ENCODE measurements at places on chromosomes 16 and 17.

- DNase-seq = no peak
Measured at GRCh38 chr16:88921591-88921990, 55.1 kb upstream of the PABPN1L start.

DNA sequence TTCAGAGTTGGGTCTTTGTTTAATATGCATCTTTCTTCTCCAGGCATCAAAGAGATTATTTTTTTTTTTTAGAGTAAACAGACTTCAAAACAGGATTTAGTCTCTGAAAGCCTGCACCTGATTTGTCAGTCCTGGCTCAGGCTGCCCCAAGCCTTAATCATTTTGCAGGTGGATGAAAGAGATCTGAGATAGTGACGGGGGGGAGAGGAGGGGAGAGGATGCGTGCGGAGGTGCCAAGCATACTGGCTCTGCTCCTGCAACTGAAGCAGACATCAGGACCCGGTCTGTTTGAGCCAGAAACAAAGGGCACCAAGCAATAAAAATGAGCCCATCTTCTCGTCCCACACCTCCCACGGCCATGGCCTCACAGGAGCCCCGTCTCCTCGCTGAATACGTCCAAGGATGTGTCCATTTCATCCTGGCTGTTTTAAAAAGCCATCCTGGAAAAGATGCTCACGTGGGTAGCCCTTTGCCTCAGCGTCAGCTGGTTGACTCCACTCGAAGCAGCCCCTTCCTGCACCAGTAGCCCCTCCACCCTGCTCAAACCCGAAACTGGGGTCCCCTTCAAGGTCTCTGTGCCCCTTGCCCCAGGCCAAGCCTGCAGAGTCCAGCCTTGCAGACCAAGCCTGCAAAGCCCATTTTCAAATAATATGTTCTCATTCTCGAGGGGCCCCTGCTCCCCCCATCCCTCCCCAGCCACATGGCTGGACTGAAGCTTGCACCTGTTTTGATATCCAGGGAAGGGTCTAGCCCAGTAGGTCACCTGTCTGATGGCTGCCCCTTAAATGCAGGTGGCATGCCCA lies 84.8 kb upstream of the TNRC6C start:
- no peak for DNase-seq

GRCh38 chr17:64006361-64007088 lies 8.4 kb downstream of the PRR29 start:
- no peak for DNase-seq

DNA sequence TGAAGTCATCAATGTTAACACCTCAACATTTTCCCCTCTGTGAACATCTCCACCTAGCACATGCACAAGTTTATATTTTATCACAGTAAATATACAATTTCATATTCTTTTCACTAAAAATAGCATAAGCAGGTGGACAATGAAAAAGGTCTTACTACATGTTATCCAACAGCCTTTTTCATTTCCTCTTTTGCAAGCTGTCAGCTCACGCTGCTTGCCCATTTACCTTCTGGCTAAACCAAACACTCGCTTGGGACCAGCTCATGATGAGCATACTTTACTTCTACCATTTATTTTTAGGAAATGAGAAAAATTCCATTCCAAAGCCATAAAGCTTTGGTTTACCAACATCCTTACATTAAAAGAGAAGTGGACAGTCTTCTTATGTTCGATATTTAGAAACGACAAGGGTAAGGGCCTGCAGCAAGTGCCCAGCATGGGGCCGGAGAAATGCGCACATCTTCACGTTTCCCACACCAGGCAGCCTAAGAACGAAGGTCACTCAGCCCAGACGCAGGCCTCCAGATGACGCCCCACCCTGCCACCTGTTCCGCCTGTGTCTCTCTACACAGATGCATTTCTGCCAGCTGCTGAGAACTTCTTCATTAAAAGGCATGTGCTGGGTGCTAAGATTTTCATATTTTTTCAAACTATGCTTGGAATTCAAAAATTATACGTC lies 13.9 kb downstream of the SNN start:
- no peak for DNase-seq

DNA sequence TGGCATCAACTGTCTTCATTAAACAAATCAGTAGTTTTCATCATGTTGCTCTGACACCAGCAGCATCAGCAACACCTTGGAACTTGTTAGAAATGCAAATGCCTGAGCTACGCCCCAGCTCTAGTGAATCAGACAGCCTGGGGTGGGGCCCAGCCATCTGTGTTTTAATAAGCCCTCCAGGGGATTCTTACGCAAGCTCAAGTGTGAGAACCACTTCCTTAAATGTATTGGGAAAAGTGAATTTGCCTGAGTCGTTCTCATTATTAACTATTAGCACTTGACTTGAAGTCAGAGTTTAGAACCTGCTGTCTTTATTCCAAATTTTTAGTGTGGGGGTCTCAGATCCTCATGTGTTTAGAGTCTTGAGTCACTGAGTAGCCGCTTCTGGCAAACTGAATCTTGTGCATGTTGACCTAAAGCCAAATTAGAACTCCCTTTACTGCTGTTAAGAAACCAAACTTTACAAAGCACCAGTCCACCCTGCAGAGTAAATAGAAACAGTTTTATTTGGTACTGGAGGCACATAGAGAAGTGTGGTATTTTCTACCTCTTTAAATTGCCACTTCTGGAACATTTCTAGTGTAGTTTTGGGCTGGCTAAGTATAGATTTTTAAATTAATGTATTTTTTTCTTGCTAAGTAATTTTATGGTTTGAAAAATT lies 137.4 kb upstream of the COX10 start:
- no peak for DNase-seq

DNA sequence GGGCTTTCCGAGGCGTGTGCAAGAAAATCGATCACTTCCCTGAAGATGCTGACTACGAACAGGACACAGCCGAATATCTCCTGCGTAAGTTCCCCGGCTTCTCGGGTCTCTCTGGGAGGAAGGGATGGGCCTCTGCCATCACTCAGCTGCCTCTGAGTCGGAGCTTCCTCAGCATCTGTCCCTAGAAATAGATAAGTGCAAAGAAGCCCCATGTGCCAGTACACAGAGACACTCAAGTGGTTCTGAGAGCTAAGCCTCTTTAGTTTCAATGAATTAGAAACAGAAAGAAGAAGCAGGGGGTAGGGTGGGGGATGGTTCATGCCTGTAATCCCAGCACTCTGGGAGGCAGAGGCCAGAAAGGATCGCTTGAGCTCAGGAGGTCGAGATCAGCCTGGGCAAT lies 90.6 kb downstream of the CACNG3 start:
- no peak for DNase-seq
